Stimulated activated CD8-positive, alpha-beta memory T cell treated with anti-CD3 and anti-CD28 coated beads, Interleukin-7, amount 100 ng/mL, for 1 hour (primary cell): ENCODE measurements at places on chromosomes 4 and X.

GRCh38 chrX:17637235-17637634 is 100.1 kb upstream of the SCML1 start:
- DNase-seq = no peak

GRCh38 chrX:150365051-150365989 is 2.2 kb downstream of the MAMLD1 start:
- peak; percentile 47 for DNase-seq

GRCh38 chr4:140297221-140297570 is 76.2 kb upstream of the SCOC start:
- DNase-seq = no peak

DNA sequence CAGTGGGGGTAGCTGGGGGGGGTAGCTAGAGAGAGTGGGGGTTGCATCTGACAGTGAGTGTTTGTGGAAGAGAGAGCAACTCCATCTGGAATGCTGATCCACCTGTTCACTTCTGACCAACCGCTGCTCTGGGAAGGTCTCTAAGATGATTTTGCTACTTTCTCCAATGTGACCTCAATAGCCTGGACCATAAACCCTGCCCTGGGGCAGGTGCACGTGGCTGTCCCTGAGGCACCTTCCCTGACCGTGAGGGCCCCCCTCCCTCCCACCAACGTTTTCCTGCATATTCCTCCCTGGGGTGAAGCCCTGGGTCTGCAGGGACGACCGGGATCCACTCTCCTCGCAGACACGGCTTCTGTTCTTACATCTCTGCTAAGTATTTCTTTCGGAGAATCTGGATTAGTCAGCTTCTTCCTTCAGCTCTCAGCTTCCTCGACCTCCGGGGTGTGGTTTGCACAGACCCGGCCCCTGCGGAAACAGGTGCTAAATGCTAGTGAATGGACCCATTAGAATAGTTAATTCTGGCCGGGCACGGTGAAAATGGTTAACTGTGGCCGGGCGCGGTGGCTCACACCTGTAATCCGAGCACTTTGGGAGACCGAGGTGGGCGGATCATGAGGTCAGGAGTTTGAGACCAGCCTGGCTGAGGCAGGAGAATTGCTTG is 21.4 kb upstream of the PLCXD1 start:
- no peak for DNase-seq

- DNase-seq = no peak
Observed at GRCh38 chr4:139523076-139523475, 32.9 kb downstream of the SETD7 start.

DNA sequence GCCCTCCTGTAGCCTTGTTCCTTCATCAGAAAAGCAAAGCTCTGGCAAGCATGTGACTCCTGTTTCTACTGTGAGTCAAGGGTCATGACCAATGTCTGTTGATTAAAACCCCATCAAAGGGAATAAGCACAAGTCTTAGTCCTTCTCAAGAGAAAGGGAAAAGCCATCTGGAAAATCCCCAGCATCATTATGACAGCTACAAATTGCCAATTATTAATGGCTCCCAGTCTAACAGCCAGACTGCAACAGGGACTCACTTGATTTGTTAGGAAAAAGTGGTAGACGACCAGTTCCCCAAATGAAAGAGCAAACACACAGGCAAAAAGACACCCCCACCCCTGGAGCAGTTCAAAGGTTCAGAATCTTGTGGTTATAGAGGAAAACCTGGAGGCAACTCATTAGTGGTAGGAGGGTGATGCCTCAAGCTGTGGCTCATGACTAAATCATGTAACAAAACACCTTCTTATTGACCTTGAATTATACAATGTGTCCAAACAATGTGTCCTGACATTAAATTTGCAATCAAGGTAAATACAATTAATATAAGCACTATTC is 315.7 kb downstream of the HNRNPD start:
- DNase-seq = no peak

- no peak for DNase-seq
Observed at GRCh38 chr4:82864336-82864979, 26.5 kb downstream of the SEC31A start.

- DNase-seq = no peak
Observed at GRCh38 chrX:12767856-12768255, 23.4 kb upstream of the PRPS2 start.

- DNase-seq = no peak
Observed at GRCh38 chrX:128781506-128781905, 729.3 kb upstream of the ACTRT1 start.

GRCh38 chrX:96771486-96771885 is 86.8 kb downstream of the DIAPH2 start:
- DNase-seq = no peak

GRCh38 chr4:147787204-147787603 is 55.3 kb downstream of the ARHGAP10 start:
- no peak for DNase-seq

DNA sequence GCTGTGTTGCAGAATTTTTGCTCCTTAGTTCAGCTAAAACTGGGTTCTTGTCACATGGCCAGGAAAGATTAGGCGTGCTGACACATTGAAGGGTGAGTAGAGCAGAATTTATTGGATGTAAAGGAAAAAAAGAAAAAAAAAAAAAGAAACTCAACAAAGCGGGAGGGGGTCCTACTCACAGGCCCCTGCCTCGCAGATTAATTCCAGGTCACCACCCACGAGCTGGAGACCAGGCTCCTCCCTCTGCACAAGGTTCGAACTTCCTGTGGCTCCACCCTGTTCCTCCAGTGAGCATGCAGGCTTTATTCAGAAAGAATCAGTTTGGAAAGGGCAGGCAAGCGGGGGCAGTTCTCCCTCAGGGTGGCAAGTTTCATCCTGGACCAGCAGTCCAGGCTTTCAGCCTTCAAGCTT is 17.1 kb downstream of the MGST2 start:
- DNase-seq = no peak

DNA sequence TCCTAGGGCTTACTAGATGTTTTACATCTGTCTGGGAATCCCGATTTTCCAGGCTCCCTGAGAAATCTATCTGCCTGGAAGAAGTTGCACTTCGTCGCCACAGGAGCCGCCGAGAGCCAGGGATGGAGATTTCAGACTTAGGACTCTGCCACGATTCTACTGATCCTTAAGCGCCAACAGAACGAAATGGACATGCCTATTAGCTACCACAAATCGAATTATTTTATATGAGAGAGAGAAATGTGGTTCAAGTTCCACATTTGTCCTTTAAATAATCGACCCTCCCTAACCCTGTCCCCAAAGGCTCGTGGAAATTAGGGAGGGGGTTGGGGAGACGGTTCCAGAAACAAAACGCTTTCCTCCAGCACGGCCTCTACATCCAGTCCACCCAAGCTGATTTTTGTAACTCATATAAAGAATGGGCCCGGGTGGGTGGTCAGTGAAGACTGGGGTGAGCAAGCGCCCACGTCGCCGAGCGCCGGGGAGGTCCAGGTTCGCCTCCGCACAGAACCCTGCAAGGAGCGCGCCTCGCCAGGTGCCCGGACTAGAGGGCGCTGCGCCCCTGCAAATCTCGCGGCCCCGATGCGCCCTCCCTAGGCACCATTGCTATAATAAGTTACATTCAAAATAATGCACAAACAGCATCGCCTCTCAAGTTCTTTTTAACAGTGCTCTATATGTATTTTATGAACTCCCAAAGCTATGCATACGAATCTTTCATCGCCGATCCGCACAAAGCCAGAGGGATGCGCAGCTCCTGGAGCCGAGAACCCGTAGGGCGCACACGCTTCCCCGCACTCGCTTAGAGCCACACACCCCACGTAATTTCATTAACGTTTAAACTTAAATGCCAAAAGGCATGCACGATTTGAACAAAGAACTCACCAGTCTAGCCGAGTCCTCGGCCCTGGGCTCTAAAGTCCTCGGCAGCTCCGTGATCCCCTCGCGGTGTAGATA is 2.1 kb upstream of the FAT1 start:
- no peak for DNase-seq

DNA sequence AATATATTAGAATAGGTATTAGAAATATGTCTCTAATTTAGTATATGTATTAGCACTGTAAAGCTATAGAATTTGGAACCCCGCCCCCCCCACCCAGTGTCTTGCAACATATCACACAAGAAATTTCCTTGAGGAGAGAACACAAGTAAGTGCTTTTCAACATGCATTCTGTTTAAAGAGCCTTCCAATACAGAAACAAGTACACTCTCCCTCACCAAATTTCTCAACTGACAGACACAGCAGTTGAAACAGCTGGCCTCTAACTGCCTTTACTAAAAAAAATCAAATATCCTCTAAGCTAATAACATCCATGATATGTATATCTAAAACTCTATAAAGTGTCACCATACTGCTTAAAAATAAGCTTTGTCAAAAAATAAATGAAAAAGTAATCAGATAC is 12.4 kb downstream of the CAMK2D start:
- no peak for DNase-seq

DNA sequence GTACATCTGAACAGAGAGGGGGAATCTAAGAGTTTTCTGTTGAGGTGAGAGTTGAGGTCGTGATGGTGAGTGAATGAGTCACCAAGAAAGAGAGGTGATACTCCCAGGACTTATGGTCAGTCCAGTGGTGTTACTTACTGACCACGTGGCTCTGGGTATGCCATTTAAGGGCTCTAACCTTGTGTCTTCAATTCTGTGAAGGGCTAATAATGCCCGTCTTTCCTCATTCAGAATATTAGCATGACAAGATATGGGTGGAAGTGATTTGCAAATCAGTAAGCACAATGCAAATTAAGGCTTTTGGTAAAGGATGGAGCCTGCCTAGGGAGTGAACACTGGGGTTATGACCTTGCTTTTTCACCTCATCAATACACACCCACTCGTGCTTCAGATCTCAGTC is 75.2 kb downstream of the COQ2 start:
- DNase-seq = no peak

GRCh38 chr4:139666735-139667281 is 1.2 kb downstream of the MGST2 start:
- no peak for DNase-seq

- no peak for DNase-seq
Observed at GRCh38 chrX:42396136-42396535, 381.8 kb downstream of the PPP1R2C start.

- DNase-seq = no peak
Observed at GRCh38 chr4:56666279-56666678, 14.8 kb downstream of the HOPX start.

GRCh38 chrX:27251369-27251768 is 211.8 kb downstream of the PPP4R3C start:
- DNase-seq = no peak

- DNase-seq = no peak
Observed at GRCh38 chr4:159682996-159683395, 580.1 kb downstream of the RAPGEF2 start.

DNA sequence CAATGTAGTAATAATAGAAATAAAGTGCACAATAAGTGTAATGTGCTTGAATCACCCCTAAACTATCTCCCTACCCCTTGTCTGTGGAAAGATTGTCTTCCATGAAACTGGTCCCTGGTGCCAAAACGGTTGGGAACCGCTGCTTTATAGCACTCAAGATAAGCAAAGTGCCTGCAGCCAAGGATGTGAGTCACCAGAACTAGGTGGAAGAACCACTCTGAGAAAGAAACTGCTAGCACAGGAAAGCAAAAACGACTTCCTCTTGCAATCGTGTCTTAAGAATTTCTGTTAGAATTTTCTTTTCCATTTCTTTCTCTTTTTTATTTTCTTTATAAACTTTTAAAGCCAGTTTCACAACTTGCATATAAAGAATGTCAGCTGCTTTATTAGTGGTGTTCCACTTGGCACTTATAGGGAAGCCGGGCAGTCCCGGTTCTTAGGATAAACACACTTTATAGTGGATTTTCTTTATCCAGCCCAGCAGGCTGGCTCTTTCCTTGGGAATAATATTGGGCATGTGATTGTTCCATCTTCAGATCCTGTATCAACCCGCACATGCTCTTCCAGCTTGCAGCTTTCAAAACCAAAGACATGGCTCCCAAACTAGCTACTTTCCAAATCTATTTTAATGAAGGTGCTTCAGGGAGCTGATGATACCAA is 32.3 kb upstream of the CXCL8 start:
- DNase-seq = no peak

DNA sequence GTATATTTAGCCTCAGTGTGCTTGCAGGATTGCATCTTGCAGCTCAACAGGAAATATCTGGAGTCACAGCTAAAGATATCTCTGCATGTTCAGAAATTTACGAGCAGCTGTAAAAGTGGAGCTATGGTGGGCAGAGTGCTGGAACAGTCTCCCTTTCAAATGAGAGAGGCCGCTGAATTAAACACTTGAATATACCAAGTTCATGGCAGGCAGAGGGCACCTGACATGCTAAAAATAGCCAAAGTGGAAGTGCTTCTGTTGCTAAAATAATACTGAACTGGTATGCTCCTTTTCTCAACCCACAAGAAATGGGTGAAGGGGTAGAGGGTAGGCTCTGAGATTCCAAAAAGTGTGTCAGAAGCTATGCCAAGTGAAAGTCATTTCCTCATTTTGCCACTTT is 98.1 kb downstream of the MGST2 start:
- DNase-seq = no peak

DNA sequence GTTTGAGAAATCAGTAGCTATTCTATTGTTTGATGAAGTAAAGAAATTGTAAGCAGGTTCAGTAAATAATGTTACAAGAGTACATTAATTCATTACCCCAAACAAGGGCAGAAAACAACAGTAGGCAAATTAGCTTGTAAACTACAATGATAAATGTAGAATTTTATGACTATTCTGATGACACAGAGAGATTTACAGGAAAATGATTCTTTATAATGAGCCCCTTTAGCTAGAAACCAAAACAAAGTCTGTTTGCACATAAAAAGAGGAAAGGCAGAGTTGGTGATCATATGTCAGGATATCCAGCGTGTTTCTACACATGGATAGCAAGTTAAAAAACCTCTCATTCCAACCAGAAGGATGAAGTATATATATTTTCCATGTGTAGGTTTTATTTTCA is 204.8 kb downstream of the CFAP299 start:
- no peak for DNase-seq

DNA sequence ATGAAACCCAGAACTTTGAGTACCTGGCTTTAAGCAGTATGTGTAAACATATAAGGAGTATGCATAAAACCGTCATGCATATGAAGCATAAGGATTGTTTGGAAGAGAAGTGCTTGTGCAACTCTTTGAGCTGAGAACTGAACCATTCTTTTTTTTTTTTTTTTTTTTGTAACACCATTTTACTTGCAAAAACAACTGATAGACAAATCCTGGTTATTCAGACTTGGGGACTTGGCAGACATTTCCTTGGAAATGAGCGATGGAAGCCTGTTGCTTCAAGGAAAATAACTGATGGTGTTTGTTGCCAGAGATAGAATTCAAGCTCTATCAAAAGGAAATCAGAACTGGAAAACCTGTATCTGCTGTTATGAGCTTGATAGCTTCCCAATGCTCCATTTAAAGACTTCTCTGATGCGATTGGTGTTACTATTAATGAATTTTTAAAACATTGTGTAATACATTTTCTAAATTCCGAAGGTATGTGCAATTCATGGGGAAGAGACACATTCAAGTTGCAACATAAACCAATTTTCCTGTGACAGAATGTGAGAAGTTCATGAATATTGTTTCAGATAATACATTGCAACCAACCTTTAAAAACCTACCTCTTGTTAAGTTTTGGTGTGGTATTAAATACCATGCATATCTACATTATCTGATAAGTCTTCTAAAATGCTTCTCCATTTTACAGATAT is 47.0 kb upstream of the FAT1 start:
- no peak for DNase-seq

- no peak for DNase-seq
Observed at GRCh38 chrX:80578517-80579105, 158.4 kb downstream of the TENT5D start.

GRCh38 chr4:38523524-38524448 is 140.2 kb upstream of the KLF3 start:
- DNase-seq = no peak
